ENCODE measurements at places on chromosomes 12 and 14.
A peak's percentile ranks its signal among the peaks of the same experiment; 100 is the strongest.

GRCh38 chr14:89899917-89900663, 54.4 kb downstream of the EFCAB11 start:
- no peak for DNase-seq

DNA sequence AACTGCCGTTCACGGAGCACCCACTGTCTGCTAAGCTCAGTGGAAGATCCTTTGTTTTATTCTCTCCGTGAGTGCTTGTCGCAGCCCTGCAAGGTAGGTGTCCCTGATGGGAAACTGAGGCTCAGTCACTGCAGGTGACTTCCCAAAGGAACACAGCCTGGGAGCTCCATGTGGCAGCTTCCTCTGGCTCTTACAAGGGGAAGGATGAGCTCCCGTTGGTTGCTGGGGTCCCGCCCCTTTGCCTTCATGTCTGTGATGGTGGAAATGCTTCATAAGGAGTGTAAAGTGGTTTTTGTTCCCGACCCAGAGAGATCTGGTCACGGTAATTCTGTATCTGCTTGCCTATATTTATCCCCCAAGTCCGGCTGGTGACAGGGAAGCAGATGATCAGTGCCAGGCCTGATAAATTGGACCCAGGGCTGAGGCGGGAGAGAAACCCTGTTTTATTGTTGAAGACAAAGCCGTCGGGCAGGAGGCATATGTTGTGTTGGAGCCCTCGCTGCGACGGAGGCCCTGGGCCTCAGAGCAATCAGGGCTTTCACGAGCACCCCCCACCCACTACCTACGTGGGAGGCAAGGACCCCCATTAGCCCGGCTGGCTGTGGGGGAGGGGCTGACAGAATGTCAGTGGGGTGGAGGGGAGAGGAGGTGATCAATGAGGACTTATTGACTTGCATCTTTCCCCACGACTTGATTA, 91.9 kb downstream of the KIF26A start:
- no peak for DNase-seq

DNA sequence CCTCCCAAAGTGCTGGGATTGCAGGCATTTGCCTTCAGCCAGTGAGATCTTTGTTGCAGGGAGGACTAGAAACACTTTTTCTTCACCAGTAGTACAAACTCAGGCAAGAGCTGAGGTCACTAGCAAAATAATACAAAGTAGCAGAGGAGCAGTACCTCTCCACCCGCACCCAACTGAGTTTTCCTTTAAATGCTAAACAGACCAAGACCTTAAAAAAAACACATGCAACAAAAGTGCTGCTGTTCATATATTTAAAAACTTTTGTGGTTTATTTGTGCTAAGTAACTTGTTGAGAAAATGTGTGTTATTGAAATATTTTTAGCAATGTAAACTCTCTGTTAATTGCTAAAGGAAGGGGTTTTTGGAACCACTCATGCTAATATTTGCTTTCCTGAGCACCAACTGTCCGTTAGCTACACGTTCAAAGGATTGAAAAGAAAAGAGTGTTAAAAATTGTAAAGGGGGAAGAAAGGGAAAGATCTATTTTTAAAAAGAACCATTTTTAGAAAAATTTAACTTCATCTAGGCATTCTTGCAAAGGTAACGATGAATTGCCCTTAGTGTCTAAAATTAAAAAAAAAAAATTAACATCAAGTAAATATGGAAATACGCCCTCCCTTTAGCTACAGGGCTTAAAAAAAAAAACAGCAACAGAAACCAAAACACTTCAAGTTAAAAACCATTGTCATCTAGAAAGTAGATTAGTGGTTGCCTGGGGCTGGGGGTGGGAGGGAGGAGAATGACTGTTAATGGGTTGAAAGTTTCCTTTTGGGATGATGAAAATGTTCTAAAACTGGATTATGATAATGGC, 114.0 kb upstream of the KRAS start:
- no peak for DNase-seq

DNA sequence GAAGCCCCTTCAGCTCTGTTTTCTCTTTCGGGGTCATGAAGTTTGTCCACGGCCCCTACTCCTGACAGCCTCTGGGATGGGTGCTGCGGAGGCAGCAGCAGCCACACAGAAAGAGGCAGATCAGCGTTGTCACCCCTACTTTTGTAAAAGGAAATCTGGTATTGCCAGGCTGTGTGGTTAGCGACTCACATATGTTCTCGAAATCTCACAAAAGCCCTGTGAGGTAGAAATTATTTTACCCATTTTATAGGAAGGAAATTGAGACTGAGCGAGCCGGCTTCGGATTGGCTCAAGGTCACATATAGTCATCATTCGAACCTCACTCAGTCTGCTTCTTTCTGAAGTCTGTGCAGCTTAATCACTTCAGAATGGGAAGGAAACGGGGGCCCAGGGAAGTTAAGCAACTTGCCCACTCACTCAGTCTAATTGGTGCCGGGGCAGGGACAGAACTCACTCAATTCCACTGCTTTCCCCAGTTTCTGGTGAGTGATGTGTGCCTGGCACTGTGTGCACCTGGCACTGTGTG, 1.1 kb upstream of the CKAP4 start:
- DNase-seq: no peak

- peak; percentile 84 for DNase-seq
Measured at GRCh38 chr14:50061664-50062437, 54.5 kb downstream of the VCPKMT start.

DNA sequence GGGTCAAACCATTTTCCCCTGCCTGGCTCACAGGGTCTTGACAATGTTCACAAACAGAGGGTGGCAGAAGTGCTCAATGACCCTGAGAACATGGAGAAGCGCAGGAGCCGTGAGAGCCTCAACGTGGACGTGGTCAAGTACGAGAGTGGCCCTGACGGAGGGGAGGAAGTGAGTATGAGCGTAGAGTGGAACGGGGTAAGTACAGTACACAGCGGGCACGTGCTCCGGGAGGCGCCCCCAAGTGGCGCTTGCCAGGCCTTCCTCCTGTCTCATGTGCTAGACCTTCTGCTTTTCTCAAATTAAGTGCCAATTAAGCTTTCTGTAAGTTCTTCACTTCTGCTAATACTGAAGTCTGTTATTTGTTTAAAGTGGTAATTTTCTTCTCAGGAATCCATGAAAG, 35.9 kb downstream of the XRCC3 start:
- DNase-seq: no peak
